ENCODE measurements at places on chromosomes 16 and 17.

GRCh38 chr16:50839920-50840729 lies 98.2 kb downstream of the CYLD start:
- peak; percentile 60 for DNase-seq

DNA sequence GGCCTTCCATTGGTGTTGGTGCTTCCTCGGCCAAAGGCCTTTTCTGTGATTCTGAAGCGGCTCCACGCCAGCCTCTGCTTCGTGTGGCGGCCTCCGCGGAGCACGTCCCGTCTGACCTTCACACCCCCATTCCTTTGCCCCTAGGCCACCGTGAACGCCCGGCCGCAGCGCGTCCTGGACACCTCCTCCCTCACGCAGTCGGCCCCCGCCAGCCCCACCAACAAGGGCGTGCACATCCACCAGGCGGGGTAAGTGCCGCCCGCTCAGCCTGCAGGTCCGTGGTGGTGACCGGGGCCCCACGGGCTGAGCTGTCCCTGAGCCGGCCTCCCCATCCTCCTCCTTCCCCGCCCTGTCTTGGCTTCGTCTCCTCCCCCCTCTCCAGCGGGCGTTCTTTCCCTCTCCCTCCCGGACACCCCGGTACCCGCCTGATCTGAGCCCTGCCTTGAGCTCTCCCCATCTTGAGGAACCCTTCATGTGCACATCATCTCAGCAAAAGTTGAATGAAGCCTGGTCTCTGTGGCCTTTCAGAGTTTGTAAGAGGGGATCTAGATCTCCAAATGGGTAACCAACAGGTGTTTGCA lies 69.0 kb upstream of the CHMP6 start:
- DNase-seq, result no peak

- no peak for DNase-seq
Observed at GRCh38 chr16:66386629-66387622, 20.4 kb downstream of the CDH5 start.

GRCh38 chr17:8253801-8254200 lies 4.7 kb downstream of the PFAS start:
- DNase-seq, result no peak

DNA sequence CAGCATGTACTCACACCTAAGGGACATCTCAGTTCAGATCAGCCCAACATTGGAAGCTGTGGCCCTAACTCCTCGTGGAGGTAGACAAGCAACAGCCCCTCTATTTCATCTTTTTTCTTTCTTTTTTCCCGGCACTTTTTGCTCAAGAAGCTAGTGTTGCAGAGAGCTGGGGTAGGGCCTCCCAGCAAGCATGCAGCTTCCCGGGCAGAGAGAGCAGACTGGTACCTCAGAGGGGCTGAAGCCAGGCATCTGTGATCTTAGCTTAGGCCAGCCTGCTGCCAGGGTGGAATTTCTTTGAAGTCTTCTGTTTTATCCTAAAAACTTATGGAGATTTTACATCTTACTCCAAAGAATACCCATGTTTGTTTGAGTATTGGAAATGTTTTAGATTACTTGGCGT lies 195.4 kb downstream of the C16orf95 start:
- peak; percentile 33 for DNase-seq

Measured in H7 (cell line).